ENCODE measurements at places on chromosomes 5 and 9. TPM values are rescaled to one million over a fixed set of nuclear protein-coding genes. Genes with fewer than 3 reads are reported as not detected.

DNA sequence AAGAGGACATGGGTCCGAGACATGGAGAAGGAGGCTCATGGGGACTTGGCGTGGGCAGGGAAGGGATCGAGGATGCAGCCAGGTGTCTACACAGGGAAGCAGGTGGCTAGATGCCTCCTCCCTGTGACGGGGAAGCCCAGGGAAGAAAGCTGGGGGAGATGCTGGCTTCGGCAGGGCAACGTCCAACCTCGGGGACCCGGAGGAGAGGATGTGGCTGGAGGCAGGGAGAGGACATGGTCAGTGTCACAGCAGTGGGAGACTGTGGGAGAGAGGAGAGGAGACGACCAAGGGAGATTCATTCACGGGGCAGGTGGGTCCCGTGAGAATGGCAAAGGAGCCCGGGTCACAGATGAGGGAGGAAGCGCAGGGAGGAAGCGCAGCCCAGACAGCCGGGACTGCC lies 73.2 kb upstream of the PHYKPL start:
- H3K4me1 ChIP-seq, result no peaks in the 10 kb centered on the region
- H3K4me3 ChIP-seq, result no peak overlapping the region
- no peaks in the 10 kb centered on the region for H3K27me3 ChIP-seq
- H3K27ac ChIP-seq, result no peak overlapping the region

DNA sequence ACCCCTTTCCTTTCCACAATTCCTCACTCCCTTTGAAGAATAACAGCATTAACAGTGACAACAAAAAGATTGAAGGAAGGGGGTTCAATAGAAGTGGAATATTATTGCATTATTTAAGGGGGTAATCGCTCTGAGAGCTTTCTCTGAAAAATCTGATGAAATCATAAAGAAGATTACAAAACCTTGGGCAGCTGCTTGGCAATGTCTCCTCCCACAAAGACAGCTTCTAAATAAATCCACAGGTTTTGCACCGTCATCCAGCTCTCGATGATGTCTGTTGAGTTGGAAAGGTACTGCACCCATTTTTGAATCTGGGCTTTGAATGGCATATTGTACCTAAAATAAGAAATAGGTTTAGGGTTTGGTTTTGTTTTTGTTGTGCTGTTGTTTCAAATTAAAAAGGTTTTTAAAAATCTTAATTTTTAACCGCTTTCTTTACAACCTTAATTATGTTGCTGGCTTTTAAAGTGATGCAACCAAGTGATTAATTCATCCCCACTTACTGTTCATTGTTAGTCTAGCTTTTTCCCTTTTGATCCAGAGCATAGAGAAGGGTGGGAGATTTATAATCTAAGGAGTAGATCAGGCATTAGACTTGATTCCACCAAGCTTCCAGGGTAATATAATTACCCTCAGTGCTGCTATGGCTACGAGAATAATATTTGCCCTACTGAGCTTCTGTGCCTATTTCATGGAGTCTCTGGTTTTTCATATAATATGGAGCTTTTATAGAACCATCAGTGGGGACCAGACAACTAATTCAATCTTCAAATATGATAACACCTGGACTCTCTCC lies 85.0 kb downstream of the DNAH5 start:
- H3K4me3 ChIP-seq, result no peak overlapping the region
- DNase-seq, result no peak
- no peaks in the 10 kb centered on the region for H3K27me3 ChIP-seq
- H3K4me1 ChIP-seq, result no peaks in the 10 kb centered on the region

DNA sequence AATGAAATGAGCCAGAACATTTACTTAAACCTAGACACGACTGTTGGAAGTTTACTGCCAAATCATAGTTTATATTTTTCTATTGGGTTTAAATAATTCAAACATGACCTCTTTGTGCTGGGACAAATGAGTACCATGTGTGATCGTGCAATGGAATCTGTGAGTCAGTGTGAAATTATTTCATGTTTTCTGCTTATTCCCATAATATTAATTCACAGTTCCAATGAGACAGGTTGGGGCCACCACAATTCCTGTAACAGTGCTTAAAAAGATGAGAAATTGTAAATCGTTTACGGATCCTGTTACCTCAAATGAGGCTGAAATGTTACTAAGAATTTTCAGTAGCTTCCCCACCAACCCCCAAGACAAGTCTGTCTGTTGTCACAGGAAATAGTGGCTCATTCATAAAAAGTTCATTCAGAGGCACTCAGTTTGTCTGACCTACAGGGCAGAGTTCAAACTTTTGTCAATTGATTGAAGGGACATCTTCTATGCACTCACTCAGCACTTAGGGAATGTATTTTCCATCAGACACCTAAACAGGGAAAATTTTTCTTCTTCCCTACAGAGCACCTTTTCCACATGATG lies 563.9 kb upstream of the ADAMTS16 start:
- no peaks in the 10 kb centered on the region for H3K4me1 ChIP-seq
- no peaks in the 10 kb centered on the region for H3K36me3 ChIP-seq
- no peaks in the 10 kb centered on the region for H3K27me3 ChIP-seq
- no peak overlapping the region for H3K27ac ChIP-seq
- no peak overlapping the region for H3K4me3 ChIP-seq
- DNase-seq, result no peak

- peaks cover 29% of the 10 kb centered on the region for H3K27me3 ChIP-seq
- no peaks in the 10 kb centered on the region for H3K4me1 ChIP-seq
- no peak for DNase-seq
- H3K27ac ChIP-seq, result no peak overlapping the region
- no peaks in the 10 kb centered on the region for H3K36me3 ChIP-seq
- H3K4me3 ChIP-seq, result no peak overlapping the region
These were observed 7.6 kb upstream of the SLC9A3 start for GRCh38 chr5:531749-532315.

- H3K36me3 ChIP-seq, result no peaks in the 10 kb centered on the region
- no peaks in the 10 kb centered on the region for H3K27me3 ChIP-seq
- H3K4me3 ChIP-seq, result no peak overlapping the region
- no peak overlapping the region for H3K27ac ChIP-seq
- no peak for DNase-seq
- no peaks in the 10 kb centered on the region for H3K4me1 ChIP-seq
These were observed 524.2 kb downstream of the SPATA31D1 start for GRCh38 chr9:82512728-82513127.

DNA sequence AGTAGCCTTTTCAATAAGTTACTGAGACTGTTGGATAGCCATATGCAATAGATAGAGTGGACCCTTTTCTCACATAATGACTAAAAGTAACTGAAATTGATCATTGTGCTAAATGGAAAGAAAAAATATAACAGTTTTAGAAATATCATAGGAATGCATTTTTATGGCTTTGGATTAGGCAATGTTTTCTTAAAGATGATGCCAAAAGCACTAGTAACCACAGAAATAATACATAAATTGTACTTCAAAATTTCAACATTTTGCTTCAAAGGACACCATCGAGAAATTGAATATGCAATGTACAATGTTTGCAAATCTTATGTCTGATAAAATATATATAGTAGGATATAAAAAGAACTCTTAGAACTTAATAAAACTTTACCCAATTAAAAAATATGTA lies 1267.5 kb upstream of the CDH9 start:
- H3K27me3 ChIP-seq, result no peaks in the 10 kb centered on the region
- no peak overlapping the region for H3K27ac ChIP-seq
- no peaks in the 10 kb centered on the region for H3K36me3 ChIP-seq
- no peaks in the 10 kb centered on the region for H3K4me1 ChIP-seq

GRCh38 chr9:93587651-93588347 lies 11.4 kb downstream of the PHF2 start:
- no peak overlapping the region for H3K4me3 ChIP-seq
- no peaks in the 10 kb centered on the region for H3K36me3 ChIP-seq
- no peaks in the 10 kb centered on the region for H3K4me1 ChIP-seq
- H3K27me3 ChIP-seq, result no peaks in the 10 kb centered on the region

DNA sequence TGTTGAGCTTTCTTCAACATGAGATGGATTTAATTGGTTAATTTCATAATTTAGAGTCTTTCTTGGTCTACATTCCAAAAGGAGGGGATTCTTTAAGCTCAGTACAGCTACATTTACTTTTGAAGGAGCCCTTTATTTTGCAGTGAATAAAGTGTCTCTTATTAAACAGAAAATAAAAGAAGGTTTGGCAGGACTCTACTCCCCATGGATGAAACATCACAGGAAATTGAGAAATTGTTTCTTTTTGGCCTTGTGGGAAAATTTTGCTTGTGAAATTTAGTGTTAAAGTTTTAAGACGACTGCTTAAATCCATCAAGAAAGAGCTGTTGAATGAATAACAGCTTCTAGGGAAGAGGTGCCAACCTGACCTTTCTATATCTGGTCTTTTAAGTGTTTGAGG lies 187.7 kb downstream of the NTRK2 start:
- H3K27ac ChIP-seq, result no peak overlapping the region
- peaks cover 11% of the 10 kb centered on the region for H3K4me1 ChIP-seq
- no peaks in the 10 kb centered on the region for H3K27me3 ChIP-seq
- no peak for DNase-seq
- no peak overlapping the region for H3K4me3 ChIP-seq
- no peaks in the 10 kb centered on the region for H3K36me3 ChIP-seq

DNA sequence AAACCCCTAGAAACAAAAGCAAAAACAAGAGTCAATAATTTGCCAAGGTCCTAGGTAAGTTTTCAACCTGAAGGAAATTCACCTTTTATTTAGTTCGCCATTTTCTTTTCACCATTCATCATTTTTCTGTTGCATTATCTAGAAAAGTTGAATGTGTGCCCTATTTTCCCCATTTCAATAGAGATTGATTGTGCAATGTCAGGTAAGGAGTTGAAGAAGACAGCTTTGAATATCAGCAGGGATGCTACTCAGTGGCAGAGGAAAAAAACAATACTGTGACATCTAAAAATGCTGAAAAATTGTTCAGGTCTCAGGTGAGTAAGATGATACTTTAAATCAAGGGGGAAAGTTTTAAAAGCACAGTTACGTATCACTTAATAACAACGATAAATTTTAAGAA lies 813.7 kb downstream of the DTWD2 start:
- H3K27ac ChIP-seq, result no peak overlapping the region
- no peak for DNase-seq
- H3K4me3 ChIP-seq, result no peak overlapping the region

GRCh38 chr9:613771-614347 lies 227.6 kb upstream of the DMRT1 start:
- H3K4me3 ChIP-seq, result no peak overlapping the region
- no peaks in the 10 kb centered on the region for H3K36me3 ChIP-seq
- H3K27me3 ChIP-seq, result no peaks in the 10 kb centered on the region
- DNase-seq, result peak; percentile 95
- H3K4me1 ChIP-seq, result peaks cover 11% of the 10 kb centered on the region

DNA sequence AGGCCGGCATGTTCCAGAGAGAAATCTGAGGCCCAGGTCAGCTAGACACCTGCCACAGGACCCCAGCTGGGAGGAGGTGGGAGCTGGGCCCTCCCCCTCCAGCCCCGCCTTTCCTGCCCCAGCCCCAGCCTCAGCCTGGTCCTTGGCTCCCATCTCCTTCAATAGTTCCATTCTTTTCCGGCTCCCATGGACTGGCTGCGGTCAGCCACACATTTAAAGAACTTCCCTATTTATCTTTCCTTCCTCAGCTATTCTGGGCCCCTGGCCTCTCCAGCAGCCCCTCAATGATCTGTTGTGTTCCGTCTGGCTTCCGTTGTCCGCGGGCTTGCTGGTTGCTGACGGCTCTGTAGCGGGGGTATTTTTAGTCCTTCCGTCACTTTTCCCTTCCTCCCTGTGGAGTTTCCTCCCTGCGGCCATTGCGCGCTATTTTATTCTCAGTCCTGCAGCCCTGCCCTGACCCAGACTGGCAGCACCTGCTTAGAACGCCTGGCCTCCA lies 73.8 kb downstream of the AMBP start:
- peak overlapping the region; percentile 75 for H3K27ac ChIP-seq
- peaks cover 24% of the 10 kb centered on the region for H3K4me1 ChIP-seq
- H3K4me3 ChIP-seq, result no peak overlapping the region
- no peaks in the 10 kb centered on the region for H3K27me3 ChIP-seq
- DNase-seq, result peak; percentile 63

DNA sequence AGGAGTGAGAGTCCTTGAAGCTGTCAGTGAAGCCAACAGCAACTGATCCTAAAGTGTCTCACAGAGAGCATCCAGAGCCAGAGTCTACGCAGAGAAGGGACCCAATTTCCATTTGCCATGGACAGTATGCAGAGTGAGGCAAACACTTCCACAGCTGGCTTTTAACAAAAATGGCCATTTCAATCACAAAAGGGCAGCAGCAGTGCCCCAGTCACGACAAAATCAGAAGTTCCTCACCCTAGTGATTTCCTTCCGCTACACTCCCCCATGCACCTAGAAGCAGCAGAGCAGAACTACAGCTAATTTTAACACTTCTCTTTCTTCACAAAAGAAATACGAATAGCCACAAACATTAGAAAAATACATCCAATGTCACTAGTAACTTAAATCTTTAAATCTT lies 27.9 kb downstream of the FBXW11 start:
- no peak for DNase-seq
- H3K4me3 ChIP-seq, result no peak overlapping the region
- no peaks in the 10 kb centered on the region for H3K36me3 ChIP-seq
- H3K4me1 ChIP-seq, result no peaks in the 10 kb centered on the region
- H3K27ac ChIP-seq, result no peak overlapping the region

- H3K4me3 ChIP-seq, result peak overlapping the region; percentile 80
- H3K27ac ChIP-seq, result no peak overlapping the region
- no peaks in the 10 kb centered on the region for H3K27me3 ChIP-seq
- no peaks in the 10 kb centered on the region for H3K36me3 ChIP-seq
- H3K4me1 ChIP-seq, result peaks cover 11% of the 10 kb centered on the region
These were observed 642 bp upstream of the ITGA1 start for GRCh38 chr5:52786949-52787599.

- peaks cover 2% of the 10 kb centered on the region for H3K36me3 ChIP-seq
- no peak overlapping the region for H3K27ac ChIP-seq
- H3K4me3 ChIP-seq, result no peak overlapping the region
- no peaks in the 10 kb centered on the region for H3K27me3 ChIP-seq
- DNase-seq, result no peak
These were observed 15.9 kb downstream of the RHOBTB3 start for GRCh38 chr5:95746722-95747679.

DNA sequence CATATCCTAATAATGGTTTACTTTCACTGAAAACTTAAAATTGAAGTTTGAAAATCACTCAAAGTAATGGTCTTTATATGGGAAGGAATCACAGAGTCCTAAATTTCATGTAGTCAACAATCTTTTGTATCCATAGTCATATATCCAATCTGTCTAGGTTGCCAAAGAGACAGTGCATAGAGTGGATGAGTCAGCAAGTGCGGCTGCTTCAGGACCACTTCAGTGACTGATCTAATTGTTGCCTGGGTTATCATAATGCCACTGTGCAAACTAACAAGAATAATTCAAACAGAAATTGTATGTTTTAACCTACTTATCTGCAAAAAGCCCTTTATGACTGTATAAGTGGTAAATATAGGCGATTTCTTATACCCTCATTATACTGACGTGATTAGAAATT lies 211.3 kb upstream of the PRR16 start:
- H3K4me3 ChIP-seq, result no peak overlapping the region
- no peak overlapping the region for H3K27ac ChIP-seq
- H3K27me3 ChIP-seq, result no peaks in the 10 kb centered on the region

GRCh38 chr9:4583001-4583400 lies 79.1 kb upstream of the PLPP6 start:
- no peak overlapping the region for H3K4me3 ChIP-seq
- DNase-seq, result no peak
- H3K36me3 ChIP-seq, result no peaks in the 10 kb centered on the region
- no peaks in the 10 kb centered on the region for H3K4me1 ChIP-seq
- no peaks in the 10 kb centered on the region for H3K27me3 ChIP-seq
- no peak overlapping the region for H3K27ac ChIP-seq

KCNIP1 gene
- polyA plus RNA-seq, result not detected

SPAG8 gene
- 0.21 TPM for polyA plus RNA-seq

ZNF622 gene
- polyA plus RNA-seq, result 8.2 TPM

SH3TC2 gene
- polyA plus RNA-seq, result 0.91 TPM

FLT4 gene
- 50.9 TPM for polyA plus RNA-seq

GNE gene
- 6.6 TPM for polyA plus RNA-seq

CYSRT1 gene
- 1.6 TPM for polyA plus RNA-seq

LCN1 gene
- polyA plus RNA-seq, result not detected

SPATA31E1 gene
- not detected for polyA plus RNA-seq

LHFPL2 gene
- 9.3 TPM for polyA plus RNA-seq

ESM1 gene
- polyA plus RNA-seq, result 214 TPM

KCNN2 gene
- 0.32 TPM for polyA plus RNA-seq

VPS13A gene
- polyA plus RNA-seq, result 3.5 TPM

NUTM2F gene
- not detected for polyA plus RNA-seq
